ENCODE measurements at places on chromosomes 2 and 18.

- no peak for DNase-seq
Observed at GRCh38 chr2:23510471-23510870, 125.5 kb downstream of the KLHL29 start.

DNA sequence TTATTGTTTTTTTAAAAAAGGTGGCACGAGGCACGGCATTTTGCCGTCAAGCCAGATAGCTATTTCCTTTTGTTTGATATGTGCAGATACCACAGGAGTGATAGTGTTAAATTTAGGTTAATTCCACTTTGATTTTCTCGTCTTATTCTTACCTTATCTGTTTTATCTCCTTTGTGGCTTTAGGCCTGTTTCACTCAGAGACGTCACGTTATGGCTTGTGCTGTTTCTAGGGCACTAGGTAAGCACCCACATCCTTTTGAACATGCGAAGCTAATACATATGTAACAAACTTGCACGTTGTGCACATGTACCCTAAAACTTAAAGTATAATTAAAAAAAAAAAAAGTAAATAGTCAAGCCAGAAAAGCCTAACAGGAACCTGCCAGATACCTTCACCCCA lies 57.8 kb downstream of the C18orf63 start:
- no peak for DNase-seq

GRCh38 chr2:206004004-206004693 lies 81.8 kb downstream of the INO80D start:
- no peak for DNase-seq

DNA sequence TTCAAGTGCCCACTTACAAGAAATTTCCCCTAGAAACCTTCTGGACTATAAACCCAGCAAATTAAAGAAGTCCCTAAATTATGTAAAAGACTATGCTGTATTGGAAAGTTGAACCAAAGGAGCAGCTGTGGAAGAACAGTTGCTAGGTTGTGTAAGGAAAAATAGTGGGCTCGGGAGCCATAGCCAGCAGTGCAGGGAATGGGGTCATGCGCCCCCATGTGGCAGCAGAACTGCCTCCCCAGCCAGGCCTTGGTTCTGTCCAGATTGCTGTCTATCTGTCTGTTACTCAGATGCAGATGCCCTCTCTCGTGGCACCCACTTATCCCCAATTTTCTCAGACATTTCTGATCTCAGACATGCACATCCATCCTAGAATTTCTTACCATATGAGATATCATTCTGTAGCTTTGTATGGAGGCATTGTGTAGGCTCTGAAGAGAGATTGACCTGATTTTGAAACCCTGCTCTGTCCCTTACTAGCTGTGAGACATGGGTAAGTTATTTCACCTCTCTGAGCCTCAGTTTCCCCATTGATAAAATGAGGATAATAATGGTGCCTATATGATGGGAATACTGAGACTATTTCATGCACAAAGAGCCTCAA lies 258.3 kb downstream of the SS18 start:
- peak; percentile 50 for DNase-seq

DNA sequence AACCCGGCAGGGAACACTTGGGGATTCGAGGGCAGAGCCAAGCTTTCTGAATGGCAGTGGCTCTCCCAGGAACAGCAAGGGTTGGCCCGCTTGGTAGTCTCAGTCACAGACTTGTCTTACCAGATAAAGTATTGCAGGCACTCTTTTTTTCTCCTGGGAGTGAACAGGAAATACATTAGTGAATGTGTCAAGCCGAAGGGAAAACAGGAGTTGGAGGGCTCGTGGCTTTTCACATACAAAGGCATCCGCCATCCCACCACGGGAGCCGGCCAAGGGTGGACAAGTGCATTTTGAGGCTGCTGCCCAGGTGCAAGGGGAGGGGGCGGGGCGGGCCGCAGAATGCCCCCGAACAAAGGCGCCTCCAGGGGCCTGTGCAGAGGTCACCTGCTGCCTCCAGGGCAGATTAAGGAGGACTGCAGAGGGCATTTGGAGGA lies 163.3 kb upstream of the SIX3 start:
- no peak for DNase-seq

- no peak for DNase-seq
Observed at GRCh38 chr18:22132258-22132657, 37.1 kb upstream of the GATA6 start.

GRCh38 chr18:21264651-21265050 lies 22.6 kb downstream of the GREB1L start:
- DNase-seq = no peak

All from suppressor macrophage treated with lipopolysaccharide for 4 hours (primary cell).